Esophagus squamous epithelium (tissue), 5 donors: ENCODE measurements at places on chromosomes 13 and 19. TPM values are rescaled to one million over a fixed set of nuclear protein-coding genes. Genes with fewer than 3 reads are reported as not detected.

DNA sequence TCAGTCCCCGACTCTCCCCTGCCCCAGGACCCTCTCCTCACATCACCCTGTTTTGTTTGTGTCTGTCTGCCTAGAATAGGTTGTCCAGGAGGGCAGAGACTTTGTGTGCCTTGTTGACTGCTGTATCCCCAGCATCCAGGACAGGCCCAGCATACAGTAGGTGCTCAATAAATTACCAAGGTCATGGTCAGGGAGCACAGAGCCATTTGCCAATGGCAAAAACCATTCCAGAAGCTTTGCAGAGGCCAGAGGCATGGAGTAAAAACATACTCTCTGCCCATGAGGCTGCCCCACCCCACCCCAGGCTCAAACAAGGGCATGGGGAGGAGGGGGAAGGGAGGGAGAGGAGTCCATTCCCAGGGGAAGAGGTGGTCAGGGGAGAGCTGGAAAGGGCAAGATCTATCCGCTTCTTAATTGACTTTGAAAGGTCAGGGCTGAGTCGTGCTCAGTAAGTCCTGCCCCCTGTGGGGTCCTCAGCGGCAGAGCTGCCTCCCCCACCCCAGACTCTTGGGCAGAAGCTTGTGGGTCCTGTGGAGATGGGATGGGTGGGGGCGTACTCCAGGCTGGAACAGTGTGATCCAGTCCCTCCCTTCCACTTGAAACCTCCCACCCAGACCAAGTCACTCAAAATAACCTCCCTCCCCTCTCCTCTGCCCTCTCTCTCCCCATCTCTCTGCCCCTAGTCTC is 4.4 kb downstream of the GPR4 start:
- DNase-seq = no peak

The STARD13 gene
- 5.4 TPM for total RNA-seq

The PLIN4 gene
- 2.2 TPM for total RNA-seq

The ERICH4 gene
- not detected for total RNA-seq

DNA sequence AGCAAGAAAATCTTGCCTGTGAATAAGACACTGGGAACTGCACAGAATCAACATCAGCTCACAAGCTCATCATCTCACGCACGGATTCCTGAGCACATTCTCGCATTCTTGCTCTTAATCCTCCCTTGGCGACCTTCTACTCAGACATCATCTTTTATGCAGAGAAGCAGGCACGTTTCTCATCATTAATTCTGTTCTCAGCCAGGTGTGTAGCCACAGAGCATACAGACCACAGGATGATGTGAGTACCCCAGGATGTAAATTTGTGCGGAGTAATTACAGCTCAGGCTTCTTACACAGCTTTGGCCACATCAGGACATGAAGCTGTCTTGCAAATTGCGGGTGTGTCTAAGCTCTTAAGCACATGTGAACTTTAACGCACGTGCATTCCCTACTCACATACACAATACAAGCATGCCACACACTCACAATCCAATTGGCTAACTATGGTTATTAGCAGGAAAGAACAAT is 36.5 kb upstream of the SACS start:
- no peak for DNase-seq

The ACP5 gene
- total RNA-seq = 61.9 TPM

DNA sequence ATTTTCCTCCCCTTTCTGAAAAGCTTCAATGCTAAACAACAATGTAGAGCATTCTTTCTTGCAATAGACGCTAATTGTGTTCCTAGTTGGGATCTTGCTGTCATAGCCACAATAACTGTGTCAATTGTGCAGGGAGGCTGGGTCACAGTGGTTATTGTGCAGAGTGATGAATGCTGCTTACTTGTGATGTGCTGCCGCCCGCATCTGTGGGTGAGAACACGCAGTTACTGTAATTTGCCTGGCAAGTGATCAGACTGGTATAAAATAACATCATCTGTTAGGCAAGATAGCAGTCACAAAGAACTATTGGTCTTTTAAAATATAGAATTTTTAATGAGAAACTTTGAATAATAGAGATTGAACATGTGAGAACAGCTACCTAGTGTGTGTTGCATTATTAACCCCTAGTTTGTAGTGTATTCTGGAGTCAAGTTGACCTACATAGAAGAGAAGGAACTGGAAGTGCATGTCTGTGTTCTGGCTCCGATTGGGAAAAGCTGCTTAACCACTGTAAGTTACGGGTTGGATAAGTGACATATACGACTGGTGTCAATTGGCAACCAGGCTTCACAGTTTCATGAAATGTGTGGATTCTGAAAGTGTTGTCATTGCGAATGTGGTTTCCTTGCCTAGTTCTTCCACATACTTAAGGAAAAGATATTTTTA is 43.6 kb downstream of the SLAIN1 start:
- DNase-seq = no peak
